Right renal pelvis (tissue), 4 donors: ENCODE measurements at places on chromosomes 16 and 17.

DNA sequence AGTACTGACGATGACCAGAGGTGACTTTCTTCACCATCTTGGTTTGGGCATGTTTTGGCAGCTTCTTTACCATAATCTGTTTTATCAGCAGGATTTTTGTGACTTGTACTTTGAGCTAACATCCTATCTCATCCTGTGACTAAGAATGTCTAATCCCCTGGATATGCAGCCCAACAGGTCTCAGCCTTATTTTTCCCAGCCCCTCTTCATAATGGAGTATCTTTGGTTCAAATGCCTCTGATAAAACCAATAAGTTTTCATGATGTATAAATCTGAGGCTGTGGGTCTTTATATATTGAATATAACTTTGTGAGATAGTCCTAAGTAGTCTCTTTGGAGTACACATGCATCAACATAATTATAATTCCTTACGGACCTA is 186.9 kb upstream of the WSB1 start:
- DNase-seq: no peak

GRCh38 chr17:79341222-79341780 is 266.7 kb downstream of the ENGASE start:
- no peak for DNase-seq

GRCh38 chr16:51359141-51359955 is 208.3 kb upstream of the SALL1 start:
- DNase-seq: no peak

DNA sequence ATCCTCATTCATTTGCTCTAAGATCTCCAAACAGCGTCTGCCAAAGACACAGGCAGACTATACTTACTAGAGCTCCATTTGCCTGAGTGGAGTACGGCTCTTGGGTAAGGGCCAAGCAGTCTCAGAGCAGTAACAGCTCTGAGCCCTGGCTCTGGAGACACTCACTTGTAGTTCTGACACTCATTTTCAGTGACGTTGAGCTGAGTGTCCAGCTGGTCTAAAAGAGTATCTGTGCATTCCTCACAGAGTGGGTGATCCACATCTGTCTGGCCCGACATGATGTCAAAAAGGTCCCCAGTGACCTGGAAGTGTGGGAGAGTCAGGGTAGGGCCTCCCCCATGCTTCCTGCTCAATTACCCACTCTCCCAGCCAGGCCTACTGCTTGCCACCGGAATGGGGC is 5.7 kb downstream of the BECN1 start:
- DNase-seq: no peak

DNA sequence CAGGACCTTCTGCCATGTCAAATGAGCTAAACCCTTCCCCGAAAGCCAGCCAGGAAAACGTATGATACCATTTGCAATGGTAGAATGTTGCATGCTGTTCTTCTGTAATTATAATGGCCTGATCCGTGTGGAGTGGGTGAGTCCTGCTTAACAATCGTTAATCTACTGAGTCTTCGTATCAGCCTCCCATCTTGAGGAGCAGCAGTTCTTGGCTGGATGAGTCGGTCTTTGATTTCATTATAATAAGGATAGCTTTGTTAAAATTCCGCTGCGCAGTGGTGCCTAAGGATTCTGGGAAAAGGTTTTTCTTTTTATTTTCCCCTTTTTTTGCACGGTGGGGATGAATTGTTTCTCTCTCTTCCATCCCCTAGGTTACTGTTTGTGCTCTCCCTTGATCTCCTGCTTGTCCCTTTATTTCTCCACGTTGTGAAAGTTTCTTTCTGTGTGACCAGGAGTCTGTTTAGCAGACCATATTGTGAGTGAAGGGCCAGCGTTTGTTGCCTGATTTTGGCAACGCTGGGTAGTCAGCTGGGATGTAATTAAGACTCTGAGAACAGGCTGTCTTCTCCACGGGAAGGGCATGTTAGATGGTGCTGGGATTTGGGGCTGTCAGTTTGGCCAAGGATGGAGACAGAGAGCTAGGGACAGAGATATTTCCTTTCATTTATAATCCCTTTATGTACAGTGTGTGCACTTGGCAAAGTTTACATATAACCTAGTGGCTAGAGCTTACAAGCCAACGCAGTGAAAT is 263.0 kb downstream of the FTO start:
- no peak for DNase-seq

DNA sequence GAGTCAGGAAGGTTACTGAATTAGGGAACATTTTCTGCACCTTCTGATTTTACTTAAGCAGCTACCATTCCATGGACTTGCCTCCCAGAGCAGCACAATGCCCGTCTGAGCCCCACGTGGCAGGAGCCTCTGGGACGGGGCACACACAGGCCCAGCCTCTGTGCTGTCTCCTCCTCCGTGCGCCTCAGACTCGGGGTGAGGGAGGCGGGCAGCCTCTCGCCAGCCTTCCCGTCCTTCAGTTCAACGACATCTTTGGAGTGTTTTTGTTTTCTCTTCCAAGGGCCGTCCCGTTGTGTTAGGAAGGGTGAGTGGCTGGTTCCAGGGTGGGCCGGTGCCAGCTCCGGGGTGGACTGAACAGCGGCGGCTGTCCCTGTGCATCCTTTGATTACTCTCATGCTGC is 31.8 kb downstream of the NDEL1 start:
- DNase-seq: no peak
